ENCODE measurements at places on chromosomes 2 and 18.

- H3K27me3 ChIP-seq, result no peaks in the 10 kb centered on the region
- H3K4me1 ChIP-seq, result no peaks in the 10 kb centered on the region
- H3K36me3 ChIP-seq, result no peaks in the 10 kb centered on the region
Observed at GRCh38 chr2:51505533-51505932, 473.6 kb upstream of the NRXN1 start.

DNA sequence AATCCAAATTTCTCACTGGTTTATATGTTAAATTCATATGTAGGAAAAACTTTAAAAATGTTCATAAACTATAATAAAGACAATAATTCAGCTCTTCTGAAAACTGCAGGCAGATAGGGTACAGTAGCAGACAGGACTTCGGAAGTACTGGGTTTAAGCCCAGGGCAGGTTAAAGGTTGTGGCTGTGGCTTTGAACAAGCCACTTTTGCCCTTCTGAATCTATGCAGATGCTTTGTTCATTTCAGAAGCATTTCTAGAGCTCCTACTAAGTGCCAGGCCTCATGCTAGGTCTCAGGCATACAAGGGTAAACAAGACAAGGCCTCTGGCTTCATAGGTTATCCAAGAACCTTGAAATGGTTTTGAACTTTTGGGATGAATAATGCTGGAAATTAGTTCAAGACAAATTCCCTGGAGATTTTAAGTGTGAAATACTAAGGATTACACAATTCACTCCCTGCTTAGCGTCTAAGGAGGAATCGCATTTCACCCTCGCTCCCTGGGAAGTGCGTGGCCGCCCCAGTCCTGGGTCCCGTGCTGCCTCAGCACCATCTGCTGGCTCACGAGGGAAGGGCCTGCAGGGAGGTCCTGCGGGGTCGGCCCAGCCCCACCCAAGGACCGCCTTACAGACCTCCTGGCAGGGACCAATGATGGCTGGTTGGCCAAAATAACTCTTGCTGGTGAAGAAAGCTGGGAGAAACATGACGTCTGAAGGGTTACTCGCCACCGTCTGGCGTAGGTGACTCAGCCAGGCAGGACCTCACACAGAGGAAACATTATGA is 67.7 kb upstream of the L3MBTL4 start:
- no peak for DNase-seq
- no peaks in the 10 kb centered on the region for H3K36me3 ChIP-seq
- H3K27me3 ChIP-seq, result no peaks in the 10 kb centered on the region
- no peaks in the 10 kb centered on the region for H3K4me1 ChIP-seq
- H3K27ac ChIP-seq, result no peak overlapping the region

GRCh38 chr2:241948901-241949735 is 79.6 kb downstream of the RTP5 start:
- no peaks in the 10 kb centered on the region for H3K36me3 ChIP-seq
- no peak overlapping the region for H3K27ac ChIP-seq

GRCh38 chr2:69642709-69643601 is 584 bp downstream of the AAK1 start:
- H3K4me1 ChIP-seq, result peaks cover 49% of the 10 kb centered on the region
- peak; percentile 26 for DNase-seq
- H3K27me3 ChIP-seq, result no peaks in the 10 kb centered on the region
- peak overlapping the region; percentile 79 for H3K4me3 ChIP-seq

- no peaks in the 10 kb centered on the region for H3K27me3 ChIP-seq
- H3K27ac ChIP-seq, result no peak overlapping the region
- H3K36me3 ChIP-seq, result peaks cover 75% of the 10 kb centered on the region
Observed at GRCh38 chr2:174585146-174585545, 12.5 kb downstream of the WIPF1 start.
